ENCODE measurements at places on chromosomes 6 and 20. TPM values are rescaled to one million over a fixed set of nuclear protein-coding genes. Genes with fewer than 3 reads are reported as not detected.

Gene DOK5
- polyA plus RNA-seq = not detected

Gene LGSN
- polyA plus RNA-seq = not detected

Gene PXMP4
- 6.5 TPM for polyA plus RNA-seq

Gene TP53TG5
- polyA plus RNA-seq = not detected

DNA sequence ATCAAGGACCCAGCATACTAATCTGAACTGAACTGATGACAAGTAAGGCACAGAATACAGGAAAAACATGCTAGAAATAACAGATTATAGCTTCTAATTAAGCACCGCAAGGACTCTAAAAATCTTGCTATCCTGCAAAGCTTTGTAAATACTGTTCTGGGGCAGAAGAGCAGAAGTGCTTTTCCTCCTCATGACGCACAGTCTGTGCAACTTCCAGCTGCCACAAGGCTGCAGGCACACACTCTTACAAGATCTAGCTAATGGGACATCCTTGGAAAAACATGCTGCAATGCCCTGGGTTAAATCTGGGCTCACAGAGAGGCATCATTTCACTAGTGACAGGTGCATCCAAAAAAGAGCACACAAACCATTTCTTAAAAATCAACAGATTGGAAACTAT is 188.6 kb downstream of the GJA10 start:
- no peak for DNase-seq

GRCh38 chr6:37878150-37878710 is 58.7 kb downstream of the ZFAND3 start:
- DNase-seq = no peak

GRCh38 chr6:5450073-5450472 is 188.8 kb downstream of the FARS2 start:
- DNase-seq = no peak

All from mammary epithelial cell (primary cell).